ENCODE measurements at places on chromosomes 7 and 10.

- DNase-seq: no peak
Observed at GRCh38 chr7:117582219-117582704, 102.4 kb downstream of the CFTR start.

DNA sequence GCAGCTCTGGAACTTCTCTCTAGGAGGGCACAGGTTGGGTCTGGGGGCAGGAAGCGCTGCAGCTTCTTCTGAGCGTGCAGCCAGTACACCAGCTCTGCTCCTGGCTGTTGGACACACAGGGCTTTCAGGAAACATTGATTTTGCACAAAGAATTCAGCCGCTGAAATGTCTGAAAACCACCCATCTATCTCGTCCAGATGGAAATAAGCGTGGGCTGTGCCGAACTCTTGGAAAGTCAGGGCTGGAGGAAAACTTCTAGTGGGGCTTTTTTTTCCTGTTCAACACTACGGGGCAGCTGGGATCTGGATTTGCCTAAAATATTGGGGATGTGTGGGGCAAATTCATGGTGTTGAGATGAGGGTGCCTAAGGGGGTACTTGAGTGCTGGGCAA is 31.2 kb downstream of the PALD1 start:
- DNase-seq: no peak

DNA sequence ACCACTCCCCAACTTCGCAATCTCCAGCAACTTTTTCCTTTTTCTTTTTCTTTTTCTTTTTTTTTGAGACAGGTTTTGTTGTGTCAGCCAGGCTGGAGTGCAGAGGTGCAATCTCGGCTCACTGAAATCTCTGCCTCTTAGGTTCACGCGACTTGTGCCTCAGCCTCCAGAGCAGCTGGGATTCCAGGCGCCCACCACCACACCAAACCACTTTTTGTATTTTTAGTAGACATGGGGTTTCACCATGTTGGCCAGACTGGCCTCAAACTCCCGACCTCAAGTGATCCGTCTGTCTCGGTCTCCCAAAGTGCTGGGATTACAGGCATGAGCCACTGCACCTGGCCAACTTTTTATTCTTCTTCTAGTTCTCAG is 55.0 kb downstream of the KIAA1549 start:
- DNase-seq: no peak

DNA sequence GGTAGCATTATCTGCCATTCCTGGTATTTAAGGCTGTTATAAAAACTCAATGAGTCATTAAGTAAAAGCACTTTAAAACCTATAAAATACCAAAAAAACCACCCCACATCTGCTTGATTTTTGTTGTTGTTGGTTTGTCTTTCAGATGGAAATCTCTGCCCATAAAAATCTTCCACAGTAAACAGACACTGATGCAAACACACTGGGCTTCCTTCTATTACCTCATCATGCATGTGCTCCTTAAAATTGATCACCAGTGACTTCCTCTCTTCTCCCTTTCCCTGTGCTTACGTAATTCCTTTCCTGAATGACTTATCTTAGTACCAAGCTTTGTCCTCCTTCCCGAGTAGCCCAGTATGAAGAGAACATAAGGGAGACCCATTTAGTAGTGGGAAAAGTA is 167.2 kb downstream of the EVX1 start:
- DNase-seq: no peak

- DNase-seq: no peak
Observed at GRCh38 chr7:127899411-127899810, 131.8 kb downstream of the LRRC4 start.

DNA sequence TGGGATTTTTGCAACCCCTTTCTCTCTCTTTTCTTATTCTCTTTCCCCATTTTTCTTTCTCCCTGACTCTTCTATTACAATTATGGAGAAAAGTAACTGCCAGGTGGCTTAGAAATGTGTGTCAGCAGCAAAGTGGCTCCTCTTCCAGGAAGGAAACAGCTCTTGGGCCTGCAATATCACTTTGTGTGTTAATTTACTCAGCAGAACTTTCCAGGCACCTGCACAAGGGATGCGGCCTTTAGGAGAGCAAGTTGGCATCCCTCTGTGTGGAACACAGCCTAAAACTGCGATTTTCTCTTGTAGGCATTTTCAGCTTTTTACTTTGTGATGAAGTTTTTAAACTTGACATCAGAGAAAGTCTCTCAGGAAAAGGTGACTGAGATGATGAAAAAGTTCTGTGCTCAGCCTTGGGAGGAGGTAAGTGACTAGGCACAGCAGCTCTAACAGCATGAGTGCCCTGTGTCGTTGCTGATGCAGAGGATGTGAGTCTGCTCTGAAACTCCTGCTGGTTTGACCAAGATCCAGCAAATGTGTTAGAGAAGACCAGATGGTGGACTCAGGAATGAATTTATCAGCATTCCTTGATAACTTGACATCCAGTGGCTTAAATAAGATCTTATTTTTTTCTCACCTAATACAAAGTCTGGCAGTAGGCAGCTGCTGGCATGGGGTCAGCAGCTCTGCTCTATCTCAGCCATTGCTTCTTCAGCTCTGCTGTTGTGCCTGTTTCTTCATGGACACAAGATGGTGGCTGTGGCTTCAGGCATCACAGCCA is 47.4 kb upstream of the CC2D2B start:
- DNase-seq: no peak

GRCh38 chr7:106069471-106070200 is 42.5 kb downstream of the SYPL1 start:
- DNase-seq: no peak
